ENCODE measurements at places on chromosomes 2 and 18.

DNA sequence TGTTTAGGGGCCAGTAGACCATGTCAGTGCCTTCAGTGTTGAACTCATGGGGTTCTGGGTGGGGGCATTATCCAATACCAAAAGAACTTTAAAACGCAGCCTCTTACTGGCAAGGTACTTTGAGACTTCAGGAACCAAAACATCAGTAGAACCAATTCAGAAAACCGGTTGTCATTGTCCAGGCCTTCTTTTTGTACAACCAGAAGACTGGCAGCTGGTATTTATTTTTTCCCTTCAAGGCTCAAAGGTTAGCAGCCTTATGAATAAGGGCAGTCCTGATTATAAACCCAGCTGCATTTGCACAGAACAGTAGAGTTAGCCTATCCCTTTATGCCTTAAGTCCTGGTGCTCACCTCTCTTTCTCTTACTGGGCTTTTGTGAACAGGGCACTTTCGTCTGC is 113.8 kb upstream of the EML6 start:
- no peak for ATAC-seq

DNA sequence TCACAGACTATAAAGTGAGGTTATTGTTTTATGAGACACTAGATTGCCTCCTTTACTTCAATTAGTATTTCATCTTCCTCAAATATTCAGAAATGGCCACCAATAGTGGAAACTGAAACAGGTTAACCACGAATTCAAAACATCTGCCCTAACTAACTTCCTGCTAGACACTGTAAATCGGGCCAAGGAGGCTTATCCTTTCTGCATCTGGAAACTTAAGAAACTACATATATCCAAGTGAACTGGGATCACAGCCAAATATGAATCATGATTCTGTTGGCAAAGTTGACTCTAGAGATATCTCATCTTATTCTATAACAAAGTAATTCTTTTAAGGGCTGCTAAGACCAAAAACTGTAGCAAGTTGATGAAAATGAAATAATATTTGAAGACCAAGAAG is 136.6 kb upstream of the ZC3H15 start:
- no peak for ATAC-seq

- ATAC-seq, result no peak
Measured at GRCh38 chr2:218839430-218839829, 7.8 kb upstream of the PRKAG3 start.

- ATAC-seq, result no peak
Measured at GRCh38 chr2:37733251-37733650, 61.8 kb upstream of the CDC42EP3 start.

DNA sequence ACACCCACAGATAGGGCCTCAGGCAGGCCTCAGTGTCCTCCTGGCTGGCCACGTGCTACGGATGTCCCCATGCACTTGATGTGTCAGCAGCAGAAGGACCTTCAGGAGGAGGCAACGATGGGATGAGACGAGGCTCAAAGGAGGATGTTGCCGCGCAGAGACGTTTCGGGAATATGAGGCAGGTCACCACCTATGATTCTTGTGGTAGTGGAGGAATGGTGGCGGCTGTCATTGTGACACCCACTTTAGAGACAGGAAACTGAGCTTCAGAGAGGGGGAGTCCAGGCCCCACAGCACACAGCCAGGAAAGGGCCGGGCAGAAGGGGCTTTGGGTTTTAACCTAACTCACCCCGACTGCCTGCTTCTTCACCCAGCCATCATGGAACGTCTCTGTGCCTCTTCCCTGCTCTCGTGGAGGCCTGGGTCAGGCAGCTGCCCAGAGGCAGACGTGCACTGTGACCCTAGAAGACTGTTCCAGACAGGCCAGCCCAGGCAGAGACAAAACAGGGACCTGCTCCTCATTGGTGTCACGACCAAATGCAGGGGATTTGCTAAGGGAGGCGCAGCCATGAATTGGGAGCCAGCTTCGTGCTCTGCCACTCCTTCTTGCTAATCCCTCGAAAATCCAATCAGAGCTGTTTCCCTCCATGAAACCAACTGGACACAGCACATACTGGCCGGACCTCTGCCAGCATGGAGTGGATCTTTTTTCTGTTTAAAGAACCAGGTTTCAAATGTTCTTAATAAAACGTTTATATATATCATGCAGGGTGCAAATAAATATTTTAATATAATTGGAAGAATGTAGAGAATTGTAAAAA is 169.2 kb downstream of the ASB1 start:
- ATAC-seq, result no peak

- ATAC-seq, result no peak
Measured at GRCh38 chr2:64880193-64880951, 108.8 kb upstream of the SLC1A4 start.

GRCh38 chr2:189249171-189249570 is 69.6 kb upstream of the COL5A2 start:
- no peak for ATAC-seq

- ATAC-seq, result peak; percentile 87
Measured at GRCh38 chr2:112159454-112159921, 21.3 kb downstream of the FBLN7 start.

GRCh38 chr2:20451761-20452499 is 5.1 kb downstream of the RHOB start:
- ATAC-seq, result no peak

GRCh38 chr2:189142893-189143759 is 36.4 kb downstream of the COL5A2 start:
- peak; percentile 45 for ATAC-seq

DNA sequence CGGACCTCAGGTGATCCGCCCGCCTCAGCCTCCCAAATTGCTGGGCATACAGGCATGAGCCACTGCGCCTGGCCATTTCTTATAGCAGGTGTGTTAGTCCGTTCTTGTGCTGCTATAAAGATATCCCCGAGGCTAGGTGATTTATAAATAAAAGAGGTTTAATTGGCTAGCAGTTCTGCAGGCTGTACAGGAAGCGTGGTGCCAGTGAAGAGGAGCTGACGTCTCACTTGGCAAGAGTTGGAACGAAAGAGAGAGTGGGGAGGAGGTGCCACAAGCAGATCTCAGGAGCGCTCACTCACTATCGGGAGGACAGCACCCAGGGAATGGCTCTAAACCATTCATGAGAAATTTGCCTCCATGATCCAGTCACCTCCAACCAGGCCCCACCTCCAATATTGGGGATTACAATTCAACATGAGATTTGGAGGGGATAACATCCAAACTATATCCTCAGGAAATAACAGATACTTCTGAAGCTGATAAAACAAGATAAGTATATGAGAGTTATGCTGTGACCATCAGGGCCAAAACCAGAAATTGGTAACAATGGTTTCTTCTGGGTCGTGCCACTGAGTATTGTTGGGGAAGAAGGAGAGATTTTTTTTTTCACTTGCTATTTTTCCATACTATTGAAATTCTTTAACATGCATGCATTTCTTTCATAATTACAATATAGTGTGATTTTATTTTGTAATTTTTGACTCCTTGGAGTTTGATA is 7.4 kb upstream of the RMC1 start:
- ATAC-seq, result no peak

GRCh38 chr2:238731961-238732360 is 115.9 kb upstream of the TWIST2 start:
- no peak for ATAC-seq

DNA sequence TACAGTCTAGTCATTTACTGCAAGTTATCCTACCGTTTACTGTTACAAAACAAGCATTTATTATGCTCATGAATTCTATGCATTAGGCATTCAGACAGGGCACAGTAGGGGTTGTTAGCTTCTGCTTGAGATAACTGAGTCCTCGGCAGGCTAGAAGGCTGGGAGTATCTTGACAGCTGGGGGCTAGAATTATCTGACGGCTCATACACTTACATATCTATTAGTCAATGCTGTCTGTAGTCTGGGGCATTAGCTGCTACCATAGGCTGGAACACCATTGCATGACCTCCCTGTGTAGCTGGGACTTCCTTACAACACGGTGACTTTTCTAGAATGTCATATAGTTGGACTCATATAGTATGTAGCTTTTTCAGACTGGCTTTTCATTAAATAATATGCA is 61.9 kb upstream of the ALK start:
- ATAC-seq, result no peak

DNA sequence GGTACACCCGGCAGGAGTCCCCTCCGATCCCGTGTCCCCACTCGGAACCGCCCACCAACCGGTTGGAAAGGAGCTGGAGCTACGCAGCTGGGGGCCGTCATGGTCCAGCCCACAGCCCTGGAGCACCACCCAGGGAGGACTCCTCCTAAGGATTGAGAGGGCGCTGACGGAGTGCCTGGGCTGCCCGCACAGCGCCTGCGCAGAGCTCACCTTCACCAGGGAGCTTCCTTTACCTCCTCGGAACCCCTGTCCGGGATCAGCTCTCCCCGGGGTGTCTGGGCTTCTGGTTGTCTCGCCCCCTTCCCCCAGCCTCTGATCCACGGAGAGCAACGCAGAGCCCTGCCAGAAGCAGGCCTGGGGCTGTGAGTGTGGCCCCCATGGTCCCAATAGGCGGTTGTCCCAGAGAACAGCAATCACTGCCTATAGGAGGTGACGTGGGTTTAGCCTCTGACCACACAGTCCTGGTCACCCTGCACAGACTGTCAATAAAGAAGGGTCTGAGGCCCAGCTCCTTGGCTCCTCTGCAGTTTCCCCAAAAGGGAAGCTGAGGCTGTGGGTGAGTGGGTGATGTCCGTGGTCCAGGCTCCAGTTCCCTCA is 14.6 kb downstream of the ALPG start:
- no peak for ATAC-seq

DNA sequence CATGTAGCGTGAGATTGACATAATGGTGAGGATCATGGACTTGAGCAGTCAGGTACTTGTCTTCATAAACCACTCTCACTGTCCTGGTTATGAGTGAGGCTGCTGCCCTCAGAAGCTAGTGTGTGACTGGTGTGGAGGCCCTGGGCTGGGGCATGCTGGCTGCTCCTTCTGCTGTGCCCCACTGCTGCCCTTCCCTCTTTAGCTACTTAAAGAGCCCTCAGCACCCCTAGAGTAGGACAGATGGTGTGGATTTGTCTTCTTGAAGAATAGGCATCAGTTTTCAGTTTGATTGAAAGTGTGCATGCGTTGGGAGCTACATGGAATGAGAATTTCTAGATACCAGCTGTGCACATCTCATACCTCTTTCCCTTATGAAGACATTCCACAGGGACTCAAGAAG is 15.4 kb downstream of the CPLX4 start:
- no peak for ATAC-seq

DNA sequence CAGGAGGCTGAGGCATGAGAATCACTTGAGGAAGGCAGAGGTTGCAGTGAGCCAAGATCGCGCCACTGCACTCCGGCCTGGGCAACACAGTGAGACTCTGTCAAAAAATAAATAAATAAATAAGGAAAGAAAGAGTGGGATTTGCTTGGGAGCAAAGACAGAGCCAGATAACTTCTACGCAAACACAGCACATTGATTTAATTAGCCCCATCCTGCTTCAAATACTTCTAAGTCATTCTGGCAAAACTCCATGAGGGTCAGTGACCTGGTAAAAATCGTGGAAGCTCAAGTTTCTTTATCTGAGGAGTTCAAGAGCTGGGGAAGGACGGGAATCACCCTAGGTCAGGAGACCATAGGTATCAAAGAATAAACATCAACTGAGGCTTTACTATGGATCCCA is 70.6 kb upstream of the TCF7L1 start:
- ATAC-seq, result no peak

- no peak for ATAC-seq
Measured at GRCh38 chr2:27209621-27210401, 2.0 kb upstream of the ATRAID start.

DNA sequence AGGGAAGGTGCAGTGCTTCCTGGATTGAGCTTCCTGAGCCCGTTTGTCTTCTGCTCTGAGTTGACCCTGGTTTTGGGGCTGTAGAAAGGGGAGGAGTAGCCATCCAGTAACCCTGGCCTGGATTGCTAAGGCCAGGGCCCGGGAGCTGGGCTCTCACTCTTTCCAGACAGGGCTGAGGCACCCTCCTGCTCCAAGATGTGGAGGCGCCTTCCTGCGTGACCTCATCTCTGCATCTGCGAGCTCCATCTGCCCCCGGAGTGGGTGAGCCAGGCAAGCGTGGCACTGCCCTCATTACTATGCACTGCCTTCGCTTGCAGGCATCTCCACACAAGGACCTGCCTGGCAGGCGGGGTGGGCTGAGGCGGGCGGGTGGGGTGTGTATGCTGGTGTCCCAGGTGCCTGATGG is 58.0 kb downstream of the RAB31 start:
- no peak for ATAC-seq

DNA sequence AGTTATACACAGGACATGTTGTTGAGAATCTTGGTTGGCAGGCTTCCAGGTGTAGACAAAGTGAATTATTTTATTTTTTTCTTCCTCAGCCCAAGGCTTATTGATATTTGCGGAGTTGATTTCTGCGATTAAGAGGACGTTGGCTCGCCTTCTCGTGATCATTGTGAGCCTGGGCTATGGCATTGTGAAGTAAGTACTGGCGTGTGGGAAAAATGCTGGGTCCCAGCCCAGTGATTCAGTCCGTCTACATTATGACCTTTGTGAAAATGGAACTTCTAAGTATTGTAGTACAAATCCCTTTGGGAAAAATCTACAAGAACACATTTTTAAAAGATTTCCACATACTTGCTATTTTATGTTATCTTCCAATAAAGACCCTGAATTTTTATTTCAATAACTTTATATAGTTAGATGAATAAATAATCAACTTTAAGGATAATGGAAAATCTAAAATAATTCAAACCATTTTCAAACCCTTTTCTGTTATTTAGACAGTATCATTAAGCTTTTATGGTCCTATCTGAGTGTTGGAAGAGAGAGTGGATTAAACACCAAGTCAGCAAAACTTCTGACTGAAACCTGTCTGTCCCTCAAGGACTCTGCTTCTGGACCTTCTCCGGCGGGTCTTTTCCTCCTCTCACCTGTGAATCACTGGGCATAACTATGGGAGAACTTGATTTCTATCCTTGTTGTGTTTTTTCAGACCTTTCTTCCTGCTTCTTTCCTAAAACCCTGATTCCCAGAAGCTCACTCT is 31.0 kb downstream of the TMEM87B start:
- ATAC-seq, result no peak

GRCh38 chr2:112618383-112618782 is 27.4 kb upstream of the SLC20A1 start:
- ATAC-seq, result no peak

GRCh38 chr2:96869281-96869821 is 529 bp downstream of the SEMA4C start:
- peak; percentile 2 for ATAC-seq

DNA sequence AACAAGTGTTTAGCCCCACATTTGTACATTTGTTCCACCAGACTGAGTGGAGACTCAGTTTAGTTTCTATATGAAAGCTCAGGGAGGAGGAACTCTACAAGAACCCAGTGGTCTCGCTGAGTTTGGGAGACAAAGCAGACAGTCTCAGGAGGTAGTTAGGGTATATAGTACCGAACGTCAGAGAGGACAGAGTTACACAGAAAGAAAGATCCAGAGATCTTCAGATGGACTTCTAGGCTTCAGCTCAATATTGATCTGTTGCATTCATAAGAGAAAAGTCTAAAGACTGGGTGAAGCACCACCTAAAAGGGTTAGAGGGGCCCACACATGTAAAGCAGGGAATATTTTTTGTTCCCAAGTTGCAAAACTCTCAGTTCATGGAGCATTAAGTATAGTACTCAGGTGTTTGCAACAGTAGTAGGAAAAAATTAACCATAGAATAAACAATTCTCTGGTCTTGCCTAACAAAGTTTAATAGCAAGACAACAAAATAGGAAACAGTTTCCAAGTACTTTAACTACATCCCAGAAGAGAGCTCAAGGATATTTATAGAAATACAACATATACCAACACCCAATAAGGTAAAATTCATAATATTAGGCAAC is 4.2 kb downstream of the TFPI start:
- peak; percentile 36 for ATAC-seq
